Lower lobe of right lung (tissue), 2 donors: ENCODE measurements at places on chromosomes 2 and 18. TPM values are rescaled to one million over a fixed set of nuclear protein-coding genes. Genes with fewer than 3 reads are reported as not detected.

Gene SERPINB7
- total RNA-seq = not detected

Gene DOK6
- total RNA-seq = 3.2 TPM

Gene VWA3B
- total RNA-seq = 7.9 TPM

Gene NETO1
- total RNA-seq = not detected

Gene HOXD13
- not detected for total RNA-seq

Gene GPR39
- 11.2 TPM for total RNA-seq

Gene RNPEPL1
- 102 TPM for total RNA-seq

Gene USP40
- 45.4 TPM for total RNA-seq

Gene CABYR
- total RNA-seq = 1.2 TPM

Gene SAG
- not detected for total RNA-seq

Gene SDC1
- total RNA-seq = 90.0 TPM

Gene LINC00305
- total RNA-seq = not detected

Gene FAM228A
- total RNA-seq = 0.89 TPM

DNA sequence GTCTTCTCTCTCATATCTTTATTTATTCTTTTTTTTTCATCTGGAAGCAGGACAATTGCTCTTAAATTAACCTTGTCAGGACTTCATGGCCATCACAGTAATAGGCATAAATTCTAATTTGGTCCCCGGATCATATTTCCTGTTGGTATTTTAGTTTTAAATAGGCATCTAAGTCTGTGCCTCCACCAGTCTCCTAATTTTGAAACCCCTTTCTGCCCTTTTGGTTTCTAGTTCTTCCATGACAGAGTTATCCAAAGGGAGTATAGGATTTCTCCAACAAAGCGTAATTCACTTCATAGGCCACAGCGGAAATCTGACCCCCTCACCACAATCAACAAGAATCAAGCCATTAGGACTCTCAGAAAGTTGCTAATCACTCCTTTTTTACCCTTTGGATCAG lies 3.8 kb downstream of the EPHA4 start:
- no peak for DNase-seq

DNA sequence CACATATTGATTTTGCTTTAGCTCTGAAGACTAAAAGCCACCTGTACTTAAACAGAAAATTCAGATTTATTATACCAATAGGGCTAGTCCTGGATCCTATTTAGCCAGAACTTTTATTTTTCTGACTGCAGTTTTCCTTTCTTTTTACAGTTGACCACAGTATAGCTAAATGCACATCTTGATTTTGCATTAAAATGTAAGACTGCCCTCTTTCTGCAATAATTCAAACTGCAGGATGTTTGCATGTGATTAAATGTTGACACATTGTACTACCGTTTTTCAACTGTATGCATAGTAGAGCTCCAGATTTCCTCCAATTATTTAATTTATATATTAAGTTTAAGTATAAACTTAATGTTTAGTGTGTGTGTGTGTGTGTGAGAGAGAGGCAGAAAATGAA lies 1262.9 kb downstream of the SUCLG1 start:
- no peak for DNase-seq

- no peak for DNase-seq
Measured at GRCh38 chr18:71673954-71674353, 870.2 kb downstream of the CBLN2 start.

DNA sequence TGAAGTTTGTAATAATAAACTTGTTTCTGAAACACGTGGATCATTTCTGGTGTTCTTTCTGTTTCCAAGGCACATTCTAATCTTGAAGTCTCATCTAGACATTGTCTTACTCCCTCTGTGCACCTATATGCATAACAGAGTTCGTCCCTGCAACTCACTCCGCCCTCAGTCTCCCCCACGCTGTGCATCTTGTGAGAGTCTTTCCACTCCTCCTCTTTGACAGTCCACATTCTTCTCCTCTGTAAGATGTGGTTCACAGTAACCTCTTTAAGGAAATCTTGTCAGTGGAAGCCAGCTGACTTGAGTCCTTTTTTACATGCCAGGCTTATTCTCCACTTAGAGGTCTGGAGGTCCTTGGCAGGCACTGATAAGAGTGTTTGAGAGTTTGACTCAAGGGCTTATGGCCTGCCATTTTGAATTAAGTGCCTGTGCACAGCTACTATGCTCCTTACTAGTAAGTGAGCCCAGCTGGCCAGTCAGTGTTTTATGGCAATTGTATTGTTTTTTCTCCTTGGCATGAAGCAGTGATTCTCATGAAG lies 108.9 kb upstream of the IL1R2 start:
- DNase-seq = no peak

DNA sequence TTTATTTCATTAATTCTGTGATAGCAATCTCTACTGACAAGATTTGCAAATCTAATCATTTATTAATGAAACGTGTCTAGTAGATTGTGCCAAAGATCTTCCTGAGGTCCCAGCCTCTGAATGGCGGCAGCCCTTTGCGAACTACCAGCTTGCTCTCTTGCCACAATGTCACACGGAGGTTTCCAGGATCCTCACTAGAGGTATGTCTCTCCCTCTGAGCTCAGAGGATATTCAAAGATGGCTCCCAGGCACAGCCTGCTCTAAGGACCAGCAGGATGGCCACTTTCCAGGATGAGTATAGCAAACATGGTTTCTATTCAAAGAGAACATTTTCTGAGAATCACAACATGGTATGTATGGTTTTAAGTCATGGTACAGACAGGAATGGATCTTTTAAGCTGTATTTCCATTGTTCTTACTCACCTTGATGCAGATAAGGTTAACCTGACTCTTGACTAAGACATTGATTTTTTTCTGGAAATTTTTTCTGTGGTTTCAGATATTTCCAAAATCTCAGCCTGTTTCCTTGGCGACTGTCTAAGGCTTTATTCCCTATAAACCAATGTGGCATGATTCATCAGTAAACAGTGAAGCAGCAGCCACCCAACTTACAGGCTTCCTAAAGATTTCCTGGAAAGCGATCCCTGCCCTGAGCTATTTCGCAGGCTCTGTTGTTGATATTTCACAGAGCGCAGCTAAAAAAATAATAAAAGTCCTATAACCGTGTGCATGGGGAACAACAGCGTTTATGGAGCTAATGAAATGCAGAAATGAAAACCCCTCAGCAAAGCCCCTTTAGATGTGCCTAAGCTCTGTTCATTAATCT lies 54.1 kb upstream of the KLF7 start:
- DNase-seq = no peak

- no peak for DNase-seq
Measured at GRCh38 chr2:152602750-152603149, 114.5 kb downstream of the PRPF40A start.

GRCh38 chr18:57839942-57840381 lies 36.8 kb upstream of the ATP8B1 start:
- DNase-seq = no peak

- DNase-seq = no peak
Measured at GRCh38 chr2:70928366-70928765, 7.3 kb upstream of the ATP6V1B1 start.

DNA sequence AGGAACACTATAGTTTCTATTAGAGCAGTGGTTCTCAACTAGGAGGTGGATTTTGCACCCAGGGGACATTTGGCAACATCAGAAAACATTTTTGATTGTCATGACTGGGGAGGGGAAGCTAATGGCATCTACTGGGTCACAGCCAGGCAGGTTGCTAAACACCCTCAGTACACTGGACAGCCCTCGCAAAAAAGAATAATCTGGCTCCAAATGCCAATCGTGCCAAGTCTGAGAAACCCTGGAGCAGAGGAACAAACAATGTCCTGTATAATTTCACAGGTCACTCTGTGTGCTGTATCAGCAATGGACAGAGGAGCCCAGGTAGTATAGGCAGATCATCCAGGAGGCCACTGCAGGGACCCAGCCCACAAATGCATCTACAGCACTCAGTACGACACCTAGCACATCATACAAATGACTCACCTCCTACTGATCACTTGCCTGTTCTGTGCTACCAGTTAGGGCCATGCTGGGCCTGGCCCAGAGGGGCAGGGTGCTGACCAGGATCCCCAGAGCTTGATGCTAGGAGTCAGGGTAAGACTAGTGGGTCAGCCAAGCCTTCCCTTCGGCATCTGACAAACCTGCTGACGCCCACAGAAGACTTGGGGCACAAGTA lies 37.6 kb downstream of the SFXN5 start:
- DNase-seq = no peak

GRCh38 chr2:178223806-178224205 lies 29.5 kb downstream of the OSBPL6 start:
- no peak for DNase-seq

GRCh38 chr2:240960309-240960970 lies 38.0 kb upstream of the SNED1 start:
- DNase-seq = peak; percentile 78

GRCh38 chr2:45932278-45932975 lies 281.0 kb downstream of the PRKCE start:
- DNase-seq = no peak

GRCh38 chr2:220336771-220337170 lies 709.3 kb downstream of the SLC4A3 start:
- DNase-seq = no peak

GRCh38 chr18:10688766-10689165 lies 162.9 kb downstream of the NAPG start:
- DNase-seq = no peak

- no peak for DNase-seq
Measured at GRCh38 chr18:55906536-55906935, 318.5 kb upstream of the TCF4 start.

GRCh38 chr2:182717816-182718215 lies 1.8 kb downstream of the DNAJC10 start:
- no peak for DNase-seq

GRCh38 chr2:172066394-172066886 lies 18.9 kb upstream of the DLX1 start:
- DNase-seq = no peak

DNA sequence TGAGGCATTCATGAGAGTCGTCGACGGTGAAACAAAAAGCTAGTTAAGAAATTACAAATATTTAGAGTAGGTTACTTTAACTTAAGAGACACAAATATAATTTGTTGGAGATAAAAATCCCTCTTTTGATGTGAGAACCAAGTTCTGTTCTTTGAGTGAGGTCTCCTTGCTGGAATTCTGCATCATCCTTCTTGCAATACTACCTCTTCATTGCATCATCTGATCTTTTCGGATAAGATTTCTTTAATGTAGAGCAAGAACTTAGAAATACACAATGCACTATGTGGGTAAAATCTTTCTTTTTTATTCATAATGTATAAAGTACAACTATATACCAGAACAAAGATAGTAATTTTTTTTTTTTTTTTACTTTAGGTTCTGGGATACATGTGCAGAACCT lies 118.4 kb downstream of the ARL4C start:
- no peak for DNase-seq

- no peak for DNase-seq
Measured at GRCh38 chr2:41062336-41062735, 610.4 kb upstream of the SLC8A1 start.

GRCh38 chr2:233789554-233789953 lies 11.4 kb downstream of the MROH2A start:
- no peak for DNase-seq

- DNase-seq = no peak
Measured at GRCh38 chr2:18648161-18648560, 58.8 kb upstream of the NT5C1B start.

GRCh38 chr2:213723707-213724106 lies 439.4 kb downstream of the SPAG16 start:
- no peak for DNase-seq

GRCh38 chr2:1633092-1633671 lies 111.1 kb downstream of the PXDN start:
- no peak for DNase-seq

- DNase-seq = no peak
Measured at GRCh38 chr18:7207366-7207915, 23.4 kb upstream of the LRRC30 start.

GRCh38 chr2:108611021-108611420 lies 76.8 kb downstream of the LIMS1 start:
- no peak for DNase-seq

DNA sequence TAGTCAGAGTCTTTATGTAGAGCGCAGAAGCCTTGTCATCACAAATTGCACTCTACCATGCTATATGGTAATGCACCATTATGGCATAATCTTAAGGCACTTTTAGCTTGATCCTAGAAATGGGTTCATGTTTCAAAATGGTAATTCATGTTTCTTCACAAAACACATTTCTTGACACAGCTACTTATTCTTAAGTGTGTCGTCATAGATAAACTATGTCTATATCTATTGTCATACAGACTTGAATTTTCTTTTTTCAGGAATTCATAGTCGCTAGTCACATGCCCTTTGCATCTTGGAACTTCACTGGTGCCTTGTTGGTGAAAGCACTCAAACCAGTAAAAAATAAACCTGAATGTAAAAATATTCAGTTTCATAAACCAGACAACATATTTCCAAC lies 1578.2 kb downstream of the LRP1B start:
- no peak for DNase-seq

- no peak for DNase-seq
Measured at GRCh38 chr2:174009488-174010223, 44.5 kb upstream of the SP3 start.

GRCh38 chr2:58899692-58900091 lies 658.6 kb upstream of the FANCL start:
- no peak for DNase-seq

GRCh38 chr2:39176997-39177396 lies 56.1 kb upstream of the SOS1 start:
- no peak for DNase-seq
